Tibial nerve (tissue), 4 donors: ENCODE measurements at places on chromosomes 3 and 15. TPM values are rescaled to one million over a fixed set of nuclear protein-coding genes. Genes with fewer than 3 reads are reported as not detected.
A peak's percentile ranks its signal among the peaks of the same experiment; 100 is the strongest.

DNA sequence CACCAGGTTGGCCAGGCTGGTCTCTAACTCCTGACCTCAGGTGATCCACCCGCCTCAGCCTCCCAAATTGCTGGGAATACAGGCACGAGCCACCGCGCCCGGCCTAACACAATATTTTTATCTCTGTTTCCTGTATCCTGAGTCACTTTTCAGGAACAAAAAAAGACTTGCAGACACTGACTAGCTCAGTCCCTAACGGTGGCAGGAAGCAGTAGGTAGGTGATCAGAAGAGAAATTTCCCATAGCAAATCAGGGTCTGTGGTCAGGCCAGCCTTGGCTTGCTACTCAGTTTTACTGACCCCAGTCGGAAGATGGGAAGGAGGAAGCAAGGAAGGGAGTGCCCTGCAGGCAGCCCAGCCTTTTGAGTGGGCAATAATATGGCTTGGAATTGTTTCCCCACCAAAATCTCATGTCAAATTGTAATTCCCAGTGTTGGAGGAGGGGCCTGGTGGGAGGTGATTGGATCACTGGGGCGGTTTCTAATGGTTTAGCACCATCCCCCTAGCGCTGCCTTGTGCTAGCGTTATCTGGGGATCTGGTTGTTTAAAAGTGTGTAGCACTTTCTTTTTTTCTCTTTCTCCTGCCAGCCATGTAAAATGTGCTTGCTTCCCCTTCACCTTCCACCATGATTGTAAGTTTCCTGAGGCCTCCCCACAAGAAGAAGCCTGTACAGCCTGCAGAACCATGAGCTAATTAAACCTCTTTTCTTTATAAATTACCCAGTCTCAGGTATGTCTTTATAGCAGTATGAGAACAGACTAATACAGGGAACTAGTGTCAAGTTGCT is 19.5 kb upstream of the CDCP1 start:
- no peak for DNase-seq

GRCh38 chr3:30583973-30584372 is 22.4 kb upstream of the TGFBR2 start:
- DNase-seq: no peak

DNA sequence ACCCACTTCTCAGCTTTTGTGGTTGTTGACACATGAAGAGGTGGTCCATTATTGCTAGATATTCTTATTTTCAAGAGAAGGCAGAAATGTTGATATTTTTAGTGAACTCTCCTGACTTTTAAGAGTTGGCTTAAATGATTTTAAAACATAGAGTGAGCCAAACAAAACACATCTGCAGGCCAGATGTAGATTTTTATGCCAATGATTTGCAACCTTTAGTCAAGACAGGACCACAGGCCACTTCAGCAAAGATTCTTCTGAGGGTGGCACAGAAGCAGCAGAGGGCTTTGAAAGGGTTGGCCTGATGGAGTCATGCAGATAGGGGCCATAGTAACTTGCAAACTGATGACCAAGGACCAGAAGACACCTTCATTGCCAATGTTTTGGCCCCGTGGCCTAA is 276.5 kb upstream of the P2RY1 start:
- DNase-seq: no peak

Gene GXYLT2
- total RNA-seq: 18.2 TPM

GRCh38 chr3:183924956-183925355 is 40.3 kb upstream of the PARL start:
- DNase-seq: no peak

DNA sequence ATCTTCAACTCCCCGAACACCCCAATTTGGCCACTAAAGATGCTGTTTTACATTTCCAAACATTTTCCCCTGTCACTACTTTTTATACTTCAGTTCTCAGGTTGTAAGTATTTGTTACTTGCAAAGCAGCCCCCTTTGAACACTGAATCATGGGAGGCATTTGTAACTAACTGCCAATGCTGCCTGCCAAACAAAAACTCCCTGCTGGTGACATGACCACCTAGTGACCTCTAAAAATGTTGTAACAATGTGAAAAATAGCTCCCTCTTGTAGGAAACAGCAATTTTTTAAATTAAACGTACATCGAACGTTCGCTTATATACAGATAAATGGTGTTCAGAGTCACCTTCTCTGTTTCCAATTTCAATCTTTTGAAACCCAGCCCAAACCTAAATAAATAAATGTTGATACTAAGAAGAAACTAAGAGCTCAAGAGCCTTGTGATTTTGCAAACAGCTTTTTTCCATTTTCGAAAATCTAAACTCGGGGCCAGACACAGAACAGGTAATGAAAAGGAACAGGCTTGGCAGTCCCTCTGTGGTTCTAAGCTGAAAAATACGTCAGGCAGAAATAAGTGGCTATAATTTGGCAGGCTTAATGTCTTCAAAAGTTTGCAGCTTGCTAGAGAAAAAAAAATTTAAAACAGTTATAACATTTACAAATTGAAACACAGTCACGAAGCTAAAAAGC is 268.6 kb upstream of the WNT5A start:
- DNase-seq: no peak

DNA sequence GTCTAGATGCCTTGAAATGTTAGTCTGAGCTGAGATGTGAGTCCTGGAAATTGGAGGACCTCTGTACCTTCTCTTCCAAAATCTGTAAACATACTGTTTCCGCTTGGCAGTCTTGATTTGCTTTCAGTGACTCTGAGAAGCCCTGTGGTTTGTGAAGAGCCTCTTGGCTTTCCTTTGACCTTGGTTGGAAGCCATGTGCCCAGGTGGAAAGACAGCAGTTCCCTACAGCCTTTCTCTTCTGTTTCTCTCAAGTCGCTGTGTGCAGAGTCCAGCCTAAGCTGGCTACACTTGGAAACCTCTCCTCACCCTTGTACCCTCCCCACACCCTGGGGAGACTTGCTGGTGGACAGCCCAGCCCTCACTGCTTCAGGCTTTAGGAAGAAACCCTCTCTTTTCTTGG is 129.8 kb upstream of the CTDSPL start:
- DNase-seq: no peak

DNA sequence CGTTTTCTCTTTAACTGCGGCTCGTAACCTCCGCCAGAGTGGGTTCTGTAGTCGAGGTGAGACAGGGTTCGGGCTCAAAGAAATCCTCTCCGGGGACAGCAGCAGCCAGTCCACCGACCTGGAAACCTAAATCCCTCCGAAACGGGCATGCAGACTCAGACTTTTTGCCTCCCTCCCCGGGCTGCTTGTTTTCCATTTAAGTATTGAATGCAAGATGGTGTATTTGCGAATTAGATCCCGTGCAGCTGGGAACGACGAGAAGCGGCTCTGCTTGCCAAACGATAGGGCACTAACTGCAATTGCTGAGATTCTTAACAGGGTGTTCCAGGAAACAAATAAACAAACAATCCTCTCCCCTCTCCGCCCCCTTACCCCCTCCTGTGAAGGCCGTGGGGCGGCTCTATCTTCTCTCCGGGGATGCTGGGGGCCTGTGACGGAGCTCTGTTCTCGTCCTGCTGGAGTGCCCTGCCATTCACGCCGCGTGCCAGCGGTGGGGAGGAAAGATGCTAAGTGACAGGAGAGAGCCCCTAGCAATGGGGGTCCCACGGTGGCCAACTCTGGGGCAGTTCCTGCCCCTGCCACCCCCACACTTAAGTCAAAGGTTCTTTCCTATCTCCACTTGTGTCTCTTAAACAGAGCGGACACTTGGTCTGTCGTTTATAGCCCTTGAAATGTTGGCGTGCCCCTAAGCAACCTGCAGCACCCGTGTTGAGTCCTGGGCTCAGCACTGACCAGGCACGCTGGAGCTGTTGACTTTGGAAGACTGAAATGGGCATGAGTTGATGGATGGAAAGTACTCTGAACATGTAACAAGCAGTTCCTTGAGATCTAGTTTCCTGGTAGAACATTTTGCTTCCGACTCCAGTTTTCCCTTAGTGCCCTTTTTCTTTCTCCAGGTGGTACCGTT is 1.3 kb upstream of the ETV5 start:
- no peak for DNase-seq

Gene KLHL6
- total RNA-seq: 4.5 TPM

GRCh38 chr3:117243657-117244056 is 534.1 kb downstream of the TUSC7 start:
- no peak for DNase-seq

DNA sequence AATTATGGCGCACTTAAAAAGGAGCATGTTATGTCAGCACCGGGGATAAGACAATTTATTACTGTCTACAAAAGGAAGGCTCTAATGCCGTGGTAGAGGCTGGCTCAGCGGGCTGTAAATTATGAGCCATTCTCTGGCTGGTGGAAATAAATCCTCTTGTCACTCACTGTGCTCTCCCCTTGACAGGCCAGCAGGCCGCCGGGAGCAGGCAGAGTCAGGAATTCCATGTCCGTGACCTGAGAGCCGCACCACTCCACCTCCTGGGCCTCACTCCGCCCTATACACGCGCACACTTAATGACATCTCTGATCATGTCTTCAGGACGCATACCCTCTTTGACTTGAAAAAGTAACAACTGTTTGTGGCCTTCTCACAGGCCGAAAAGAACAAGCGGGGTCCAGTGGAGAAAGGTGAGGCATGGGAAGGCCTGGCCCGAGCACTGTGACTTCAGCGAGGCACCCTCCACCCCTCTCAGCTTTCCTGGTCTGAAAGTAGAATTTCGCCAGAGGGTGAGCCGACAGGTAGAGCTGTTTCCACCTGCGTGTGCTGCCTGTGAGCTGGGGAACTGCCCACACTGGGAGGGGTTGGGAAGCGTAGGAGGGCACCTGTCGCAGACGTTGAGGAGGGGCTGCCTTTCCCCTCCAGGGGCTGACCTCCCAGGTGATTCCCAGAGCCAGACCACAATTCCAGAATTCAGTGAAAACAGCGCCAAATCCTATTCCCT is 13.2 kb upstream of the PCSK6 start:
- no peak for DNase-seq

Gene SMAD6
- total RNA-seq: 57.2 TPM

- DNase-seq: no peak
Observed at GRCh38 chr15:75161106-75161916, 40.4 kb upstream of the C15orf39 start.

GRCh38 chr15:100595964-100596363 is 6.0 kb downstream of the LINS1 start:
- no peak for DNase-seq

DNA sequence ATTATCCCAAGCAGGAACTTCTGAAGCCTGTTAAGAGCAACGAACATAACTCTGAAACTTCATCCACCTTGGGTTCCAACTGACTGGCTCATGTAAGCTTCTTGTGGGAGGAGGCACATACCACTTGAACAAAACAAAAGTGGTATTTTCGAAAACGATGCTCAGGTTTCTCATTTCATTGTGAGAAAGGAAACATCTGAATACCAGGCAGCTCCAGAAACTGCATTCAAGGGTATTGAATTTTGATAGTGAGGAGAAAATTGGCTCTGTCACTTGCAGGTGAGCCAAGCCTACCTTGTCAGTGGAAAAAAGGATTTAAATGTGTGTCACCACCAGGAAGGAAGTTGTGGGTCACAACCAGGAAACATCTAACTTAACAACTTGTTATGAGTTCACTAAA is 218.1 kb upstream of the SATB1 start:
- no peak for DNase-seq

Gene PFN2
- 54.8 TPM for total RNA-seq

DNA sequence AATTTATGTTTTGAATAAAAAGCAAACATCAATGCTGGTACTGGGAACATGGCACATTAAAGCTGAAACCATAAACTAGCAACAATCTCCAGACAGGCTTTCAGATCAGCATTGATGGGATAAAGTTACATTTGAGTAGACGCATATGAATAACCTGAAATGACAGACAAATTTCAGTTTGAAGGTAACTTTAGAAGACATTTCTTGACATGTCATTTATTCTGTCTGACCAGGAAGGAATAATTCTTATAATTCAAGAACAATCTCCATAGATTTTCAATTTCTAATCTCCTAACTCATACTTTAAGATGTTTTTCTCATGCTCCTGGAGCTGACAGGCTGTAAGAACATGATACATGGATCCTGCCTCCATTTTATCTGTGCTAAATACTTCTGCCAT is 69.8 kb downstream of the PLCH1 start:
- DNase-seq: no peak

DNA sequence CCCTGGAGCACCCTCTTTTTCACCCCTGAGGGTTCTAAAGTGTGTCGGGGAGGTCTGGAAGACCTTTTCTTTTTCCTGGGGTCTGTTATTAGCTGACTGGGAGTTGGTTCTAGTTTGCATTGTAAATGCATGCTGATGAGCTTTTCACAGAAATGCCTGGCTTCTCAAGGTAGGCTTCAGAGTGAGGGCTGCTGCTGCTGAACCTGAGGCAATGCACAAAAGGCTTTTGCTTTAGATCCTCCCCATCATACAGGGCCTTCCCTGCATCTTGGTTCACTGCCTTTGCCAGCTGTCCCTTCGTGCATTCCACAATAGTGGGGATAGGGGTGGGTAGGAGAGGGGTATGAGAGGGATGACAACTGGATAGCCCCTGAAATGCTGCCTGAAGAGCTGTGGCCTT is 46.6 kb downstream of the FAH start:
- no peak for DNase-seq

- DNase-seq: peak; percentile 35
Observed at GRCh38 chr15:59170295-59171066, 36.2 kb upstream of the LDHAL6B start.

DNA sequence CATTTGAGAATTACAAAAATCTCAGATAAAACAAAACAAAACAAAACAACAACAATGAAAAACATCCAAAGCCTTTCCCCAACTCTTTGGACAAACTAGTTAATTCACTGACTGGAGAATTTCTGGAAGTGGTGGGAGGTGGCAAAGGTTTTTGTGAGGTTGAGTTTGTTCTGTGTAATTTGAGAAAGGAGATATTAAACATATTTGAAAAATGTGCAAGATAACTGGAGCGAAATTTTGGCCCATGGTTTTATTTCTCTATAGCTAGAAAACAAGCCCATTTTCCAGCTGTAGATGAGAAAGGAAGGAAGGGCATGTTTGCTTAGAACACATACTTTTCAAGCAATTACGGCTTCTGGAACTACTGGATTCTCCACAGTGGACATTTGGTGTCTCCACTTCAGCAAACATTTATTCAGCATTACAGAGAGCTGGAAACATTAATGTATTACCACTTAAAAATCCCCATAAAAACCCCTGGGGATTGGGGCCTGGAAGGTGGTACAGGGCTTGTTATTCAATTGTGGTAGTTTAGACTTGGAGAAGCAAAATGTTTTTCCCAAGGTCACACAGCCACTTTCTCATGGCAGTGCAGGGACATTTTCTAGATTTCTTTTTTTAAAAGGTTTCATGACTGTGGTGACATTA is 135.8 kb downstream of the THSD4 start:
- DNase-seq: no peak

Gene CHMP2B
- total RNA-seq: 27.8 TPM
